ENCODE measurements at places on chromosomes 4 and X.

- no peak for DNase-seq
Measured at GRCh38 chrX:118637997-118638396, 89.4 kb upstream of the IL13RA1 start.

DNA sequence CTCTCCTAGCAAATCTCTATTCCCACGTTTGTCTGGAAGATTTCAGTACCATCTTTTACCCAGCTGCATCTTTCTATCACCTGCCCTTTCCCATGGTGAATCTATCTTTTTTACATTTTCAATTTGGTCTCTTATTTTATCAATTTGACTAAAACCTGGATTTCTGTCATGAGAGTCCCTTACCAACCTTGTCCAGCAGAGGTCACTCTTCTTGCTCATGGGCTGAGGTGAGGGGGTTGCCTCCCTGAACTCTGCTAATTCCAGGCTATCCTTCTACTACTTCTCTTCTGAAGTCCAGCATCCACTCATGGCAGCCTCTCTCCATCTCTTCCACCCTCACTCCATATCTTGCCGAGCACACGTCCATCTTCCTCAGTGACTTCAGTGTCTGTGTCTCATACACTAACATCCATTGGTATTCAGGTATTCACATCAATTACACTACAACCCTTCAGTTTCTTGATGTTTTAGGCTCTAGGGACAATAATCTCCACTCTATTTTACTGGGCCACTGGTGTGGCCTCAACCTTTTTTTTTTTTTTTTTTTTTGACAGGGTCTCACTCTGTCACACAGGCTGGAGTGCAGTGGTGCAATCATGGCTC is 17.8 kb upstream of the ZNF827 start:
- DNase-seq, result no peak

GRCh38 chr4:20615486-20616260 is 84.6 kb upstream of the PACRGL start:
- DNase-seq, result no peak

DNA sequence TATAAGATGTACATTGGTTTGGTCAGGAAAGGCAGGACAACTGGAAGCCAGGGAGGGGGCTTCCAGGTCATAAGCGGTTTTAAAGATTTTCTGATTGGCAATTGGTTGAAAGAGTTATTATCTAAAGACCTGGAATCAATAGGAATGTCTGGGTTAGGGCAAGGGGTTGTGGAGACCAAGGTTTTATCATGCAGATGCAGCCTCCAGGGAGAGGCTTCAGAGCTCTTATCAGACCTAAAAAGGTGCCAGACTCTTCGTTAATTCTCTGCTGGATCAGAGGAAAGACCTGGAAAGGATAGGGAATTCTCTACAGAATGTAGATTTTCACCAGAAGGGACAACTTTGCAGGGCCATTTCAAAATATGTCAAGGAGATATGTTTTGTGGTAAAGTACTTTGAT is 62.8 kb downstream of the BEX3 start:
- no peak for DNase-seq

- no peak for DNase-seq
Measured at GRCh38 chrX:149302705-149303104, 202.4 kb downstream of the IDS start.

DNA sequence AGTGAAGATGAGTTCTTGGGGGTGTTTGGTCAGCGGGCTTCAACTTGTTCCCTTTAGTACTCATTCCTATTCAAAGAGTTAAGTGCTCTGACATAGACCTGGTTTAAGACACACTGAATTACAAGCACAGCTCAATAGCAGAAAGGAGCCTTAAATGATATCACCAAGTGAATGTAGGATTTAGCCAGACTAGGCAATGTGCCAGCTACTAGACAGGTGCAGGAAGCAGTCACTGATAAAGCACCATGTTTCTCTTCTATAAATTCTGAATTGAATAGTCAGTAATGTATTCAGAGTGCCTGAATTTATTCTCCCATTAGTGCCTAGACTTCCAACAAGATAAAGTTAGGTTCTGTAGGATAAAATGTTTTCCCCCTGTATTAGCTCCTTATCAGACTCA is 63.6 kb downstream of the ASB9 start:
- DNase-seq, result no peak

GRCh38 chr4:153643406-153644383 is 40.4 kb upstream of the TLR2 start:
- no peak for DNase-seq

- DNase-seq, result no peak
Measured at GRCh38 chr4:27217261-27217769, 356.7 kb downstream of the STIM2 start.

- DNase-seq, result no peak
Measured at GRCh38 chr4:6193399-6193798, 7.0 kb downstream of the JAKMIP1 start.

GRCh38 chrX:85996555-85996954 is 50.8 kb downstream of the CHM start:
- DNase-seq, result no peak

- DNase-seq, result no peak
Measured at GRCh38 chr4:146381263-146381872, 140.4 kb downstream of the SLC10A7 start.

GRCh38 chrX:96689991-96690390 is 5.3 kb downstream of the DIAPH2 start:
- no peak for DNase-seq

DNA sequence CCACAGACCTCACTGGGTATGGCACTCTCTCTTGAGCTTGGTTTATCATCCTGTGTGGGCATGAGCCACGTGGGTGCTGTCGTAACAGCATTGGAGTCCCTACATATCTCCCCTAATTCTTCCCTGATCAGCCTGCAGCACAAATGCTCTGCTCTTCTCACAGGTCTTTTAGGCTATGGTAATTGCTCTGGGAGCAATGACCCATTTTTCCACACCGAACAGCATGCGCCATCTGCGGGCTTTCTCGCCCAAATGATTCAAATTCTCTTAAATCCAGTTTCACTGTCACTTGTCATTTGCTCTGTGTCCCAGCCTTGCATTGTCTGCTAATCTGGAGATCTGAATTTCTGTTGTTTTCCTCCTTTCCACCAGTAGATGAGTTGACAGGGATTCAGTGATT is 48.9 kb upstream of the GATB start:
- no peak for DNase-seq

DNA sequence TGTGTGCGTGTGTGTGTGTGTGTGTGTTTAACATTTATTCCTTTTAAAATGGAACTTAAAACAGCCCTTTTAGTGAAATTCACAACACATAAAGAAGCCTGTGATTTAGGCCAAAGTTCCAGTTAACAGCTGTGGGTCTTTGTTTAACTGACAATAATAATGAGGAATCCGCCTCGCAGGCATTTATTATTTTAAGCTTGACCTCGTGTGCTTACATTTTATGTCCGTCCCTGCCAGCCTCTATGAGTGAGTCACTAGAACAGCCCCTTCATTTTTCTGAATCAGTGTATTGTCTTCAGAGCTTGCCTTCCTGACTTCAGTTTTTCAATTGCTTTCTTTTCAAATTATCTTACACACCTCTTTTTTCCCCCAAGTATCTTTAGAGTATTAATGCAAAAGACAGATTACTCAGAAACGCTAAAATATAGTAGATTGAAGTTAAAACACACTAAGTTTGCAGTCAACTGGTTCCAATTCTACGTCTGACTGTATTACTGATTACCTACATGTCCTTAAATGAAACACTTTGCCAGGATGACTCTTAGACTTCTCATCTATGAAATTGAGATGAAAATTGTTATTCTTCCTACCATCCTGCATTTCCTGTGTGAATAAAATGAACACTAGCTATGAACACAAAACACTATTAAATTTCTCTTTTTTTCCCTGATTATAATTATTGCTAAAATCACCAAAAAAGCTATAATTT is 319.6 kb upstream of the HS3ST1 start:
- DNase-seq, result no peak

- DNase-seq, result no peak
Measured at GRCh38 chr4:17597517-17597916, 16.9 kb upstream of the MED28 start.
